ENCODE measurements at places on chromosomes 11 and 22. TPM values are rescaled to one million over a fixed set of nuclear protein-coding genes. Genes with fewer than 3 reads are reported as not detected.

B4GALNT4 gene
- total RNA-seq: 3.8 TPM

GAL gene
- 5.5 TPM for total RNA-seq

GPR152 gene
- not detected for total RNA-seq

RPS6KB2 gene
- total RNA-seq: 97.2 TPM

CPSF7 gene
- 131 TPM for total RNA-seq

DNA sequence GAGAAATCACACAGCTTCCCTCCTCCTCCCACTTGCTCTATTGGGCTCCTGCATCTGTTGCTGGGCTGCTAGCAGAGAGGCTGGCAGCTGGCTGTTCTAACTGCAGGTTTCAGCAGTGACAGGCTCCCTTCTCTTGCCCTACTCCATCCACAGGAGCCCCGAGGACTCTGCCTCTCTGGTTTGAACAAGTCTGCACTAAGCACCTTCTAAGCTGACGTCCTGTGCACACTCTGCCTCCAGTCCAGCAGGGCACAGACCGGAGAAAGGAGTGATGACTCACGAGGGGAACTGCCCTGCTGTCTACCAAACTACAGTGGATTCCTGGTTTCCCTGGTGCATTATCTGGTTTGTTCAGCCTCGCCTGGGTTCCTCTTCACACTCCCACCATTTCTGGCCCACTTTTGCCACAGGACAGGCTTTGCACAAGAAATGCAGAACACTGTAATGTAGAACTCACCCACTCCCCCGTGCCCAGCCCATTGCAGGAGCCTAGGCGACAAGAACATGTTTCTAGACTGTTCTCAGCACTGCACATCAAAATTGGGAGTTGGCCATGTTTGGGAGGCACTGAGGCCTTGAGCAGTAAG is 26.0 kb downstream of the IL10RA start:
- no peak for DNase-seq

GRCh38 chr11:128474036-128474874 is 113.1 kb downstream of the ETS1 start:
- no peak for DNase-seq
